Effector memory CD8-positive, alpha-beta T cell (primary cell): ENCODE measurements at places on chromosomes 3 and 15.

DNA sequence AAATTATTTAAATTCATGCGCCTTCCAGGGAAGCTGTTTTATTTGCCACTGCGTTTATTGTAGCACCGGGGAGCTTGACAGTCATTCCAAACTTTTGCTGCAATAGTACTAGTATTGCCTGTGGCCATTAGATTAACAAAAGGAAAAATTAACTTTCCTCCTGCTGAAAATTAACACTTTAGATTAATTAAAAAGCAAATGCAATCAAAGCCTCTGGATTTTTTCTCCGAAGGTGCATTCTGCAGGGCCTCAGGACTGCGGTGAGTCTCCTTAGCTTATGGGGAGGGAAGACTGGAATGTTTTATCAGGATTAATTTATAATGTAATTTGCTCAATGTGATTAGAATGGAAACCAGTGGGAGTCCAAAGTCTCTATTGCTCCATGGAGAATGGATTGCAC lies 456.4 kb upstream of the CFAP20DC start:
- no peak for DNase-seq

GRCh38 chr15:91782221-91782620 lies 71.3 kb upstream of the SLCO3A1 start:
- DNase-seq, result no peak

- no peak for DNase-seq
These were observed 44.6 kb downstream of the P3H2 start for GRCh38 chr3:190076136-190076535.

- DNase-seq, result no peak
These were observed 852.0 kb downstream of the FHIT start for GRCh38 chr3:60399292-60399691.

GRCh38 chr3:40309925-40310695 lies 603 bp downstream of the EIF1B start:
- peak; percentile 23 for DNase-seq

- no peak for DNase-seq
These were observed 30.6 kb upstream of the OXTR start for GRCh38 chr3:8800016-8800415.

- DNase-seq, result no peak
These were observed 76.4 kb upstream of the SCN5A start for GRCh38 chr3:38725726-38726419.
